ENCODE measurements at places on chromosomes 12 and 14.

GRCh38 chr12:45259675-45260074, 43.8 kb downstream of the ANO6 start:
- no peak for DNase-seq

DNA sequence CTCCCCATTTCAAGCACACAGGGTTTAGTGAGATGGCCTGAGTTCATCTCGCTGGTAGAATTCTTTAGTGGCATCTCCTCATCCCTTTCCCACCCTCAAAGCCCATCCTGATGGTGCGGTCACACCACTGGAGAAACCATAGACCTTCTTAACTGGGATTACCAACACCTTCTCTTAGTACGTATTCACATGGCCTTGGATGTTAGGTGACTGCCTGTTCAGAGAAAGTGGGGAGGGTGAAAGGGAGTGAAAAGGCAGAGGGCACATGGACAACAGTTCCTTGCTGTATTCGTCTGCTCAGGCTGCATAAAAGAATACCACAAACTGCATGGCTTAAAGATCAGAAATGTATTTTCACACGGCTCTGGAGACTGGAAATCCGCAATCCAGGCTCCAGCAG, 306.1 kb downstream of the ZFP36L1 start:
- DNase-seq: no peak

DNA sequence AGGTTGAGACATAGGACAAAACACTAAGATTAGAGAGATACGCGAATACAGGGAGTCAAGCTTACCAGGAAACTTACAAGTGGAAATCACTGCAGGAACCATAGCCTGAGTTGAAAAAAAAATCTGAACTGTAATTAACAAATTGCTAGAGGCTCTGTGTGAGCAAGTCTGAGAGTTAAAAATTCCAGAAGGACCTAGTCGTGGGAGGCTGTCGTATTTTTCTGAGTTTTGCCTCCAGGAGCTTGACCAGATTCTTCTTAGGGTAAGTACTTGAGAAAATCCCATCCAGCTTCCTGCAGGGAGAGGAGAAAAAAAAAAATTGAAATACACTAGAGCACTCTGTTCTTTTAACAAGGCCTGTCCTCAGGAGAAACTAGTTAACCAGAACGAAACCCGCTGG, 22.7 kb downstream of the DIO2 start:
- DNase-seq: no peak

GRCh38 chr14:61860294-61860918, 98.2 kb downstream of the SNAPC1 start:
- DNase-seq: no peak

DNA sequence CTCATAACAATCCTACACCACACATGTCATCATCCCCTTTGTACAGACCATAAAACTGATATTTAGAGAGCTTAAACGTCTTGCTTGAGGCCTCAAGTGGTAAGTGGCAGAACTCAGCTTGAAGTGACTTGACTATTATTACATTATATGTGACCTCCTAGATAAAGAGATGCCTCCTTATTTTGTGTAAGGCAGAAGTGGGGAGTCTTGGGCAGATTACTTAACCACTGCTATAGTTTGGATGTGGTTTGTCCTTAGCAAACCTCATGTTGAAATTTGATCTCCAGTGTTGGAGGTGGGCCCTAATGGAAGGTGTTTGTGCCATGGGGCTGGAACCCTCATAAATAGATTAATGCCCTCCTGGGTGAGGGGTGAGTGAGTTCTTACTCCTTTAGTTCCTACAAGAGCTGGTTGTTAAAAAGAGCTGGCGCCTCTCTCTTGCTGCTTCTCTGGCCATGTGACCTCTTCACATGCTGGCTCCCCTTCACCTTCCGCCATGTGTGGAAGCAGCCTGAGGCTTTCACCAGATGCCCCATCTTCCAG, 37.4 kb downstream of the RCOR1 start:
- no peak for DNase-seq

DNA sequence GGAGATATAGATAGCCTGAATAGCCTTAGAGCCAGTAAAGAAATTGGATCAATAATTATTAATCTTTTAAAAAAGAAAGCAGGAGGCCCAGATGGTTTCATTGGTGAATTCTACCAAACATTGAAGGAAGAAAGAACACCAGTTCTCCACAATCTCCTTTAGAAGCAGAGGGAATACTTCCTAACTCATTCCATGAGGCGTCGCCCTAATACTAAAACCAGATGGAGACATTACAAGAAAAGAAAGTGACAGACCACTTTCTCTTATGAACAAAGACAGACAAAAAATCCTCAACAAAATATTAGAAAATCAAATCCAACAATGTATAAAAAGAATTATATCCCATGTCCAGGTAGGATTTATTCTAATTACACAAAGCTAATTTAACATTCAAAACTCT, 362.6 kb downstream of the BCAT1 start:
- no peak for DNase-seq

GRCh38 chr12:68306564-68306963, 25.6 kb downstream of the MDM1 start:
- no peak for DNase-seq

DNA sequence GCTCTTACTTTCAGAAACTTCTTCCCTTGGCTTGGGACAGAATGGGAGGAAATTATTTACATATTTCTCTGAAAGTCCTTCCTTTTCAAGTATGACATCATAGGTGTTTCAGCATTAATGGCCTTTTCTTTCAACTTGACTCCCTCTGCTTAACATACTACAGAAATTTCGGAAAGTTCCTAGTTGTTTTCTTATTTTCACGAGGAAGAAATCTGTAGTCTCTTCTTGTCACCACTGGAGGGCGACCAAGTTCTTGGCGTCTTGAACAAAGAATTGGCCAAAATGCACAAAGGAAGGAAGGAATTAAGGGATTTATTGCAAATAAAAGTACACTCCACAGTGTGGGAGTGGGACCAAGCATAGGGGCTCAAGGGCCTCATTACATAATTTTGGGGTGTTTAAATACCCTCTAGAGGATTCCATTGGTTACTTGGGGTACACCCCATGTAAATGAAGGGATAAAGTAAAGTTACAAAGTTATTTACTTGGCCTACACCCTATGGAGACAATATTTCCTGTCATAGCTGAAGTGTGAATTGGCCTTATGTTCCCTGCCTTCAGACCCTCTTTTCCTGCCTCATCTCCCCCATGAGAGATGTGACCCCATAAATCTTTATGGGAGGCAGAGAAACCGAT, 70.4 kb downstream of the RPL10L start:
- no peak for DNase-seq

- DNase-seq: no peak
Measured at GRCh38 chr12:59593761-59594160, 2.1 kb upstream of the SLC16A7 start.

GRCh38 chr12:115835445-115835844, 442.0 kb downstream of the MED13L start:
- DNase-seq: no peak

DNA sequence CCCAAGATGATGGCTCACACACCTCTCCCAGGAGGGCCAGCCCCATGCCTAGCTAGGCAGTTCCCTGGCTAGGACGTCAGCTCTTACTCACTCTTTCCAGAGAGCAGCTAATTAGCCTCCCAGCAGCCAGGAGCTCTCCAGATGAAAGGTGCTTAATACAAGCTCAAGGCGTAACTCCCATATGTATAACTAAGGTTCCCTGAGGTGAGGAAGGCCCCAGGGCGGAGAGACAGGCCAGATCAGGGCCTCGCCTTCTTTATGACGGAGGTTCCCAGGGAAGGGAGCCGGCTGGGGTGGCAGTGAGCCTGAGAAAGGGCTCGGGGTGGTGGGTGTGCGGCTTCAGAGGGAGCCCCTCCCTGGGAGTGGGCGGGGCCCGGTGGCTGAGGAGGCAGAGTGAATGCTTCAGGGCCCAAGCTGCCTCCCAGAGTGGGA, 26.4 kb upstream of the ZFP36L1 start:
- peak; percentile 82 for DNase-seq

DNA sequence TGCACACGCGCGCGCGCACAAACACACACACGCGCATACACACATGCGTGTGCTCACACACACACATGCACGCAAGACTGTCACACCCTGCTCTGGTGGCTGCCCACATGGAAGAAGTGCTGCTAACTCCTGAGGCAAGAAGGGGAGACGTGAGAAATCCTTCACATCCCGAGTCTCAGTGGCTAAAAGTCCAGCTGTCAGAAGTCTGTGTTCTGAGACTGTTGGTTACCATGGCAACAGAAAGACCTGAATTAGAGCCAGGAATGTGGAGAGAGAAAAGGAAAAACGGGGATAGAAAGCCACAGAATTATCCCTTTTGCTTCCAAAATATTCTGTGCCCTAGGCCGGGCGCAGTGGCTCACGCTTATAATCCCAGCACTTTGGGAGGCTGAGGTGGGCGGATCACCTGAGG, 71.2 kb downstream of the PPFIBP1 start:
- DNase-seq: no peak

DNA sequence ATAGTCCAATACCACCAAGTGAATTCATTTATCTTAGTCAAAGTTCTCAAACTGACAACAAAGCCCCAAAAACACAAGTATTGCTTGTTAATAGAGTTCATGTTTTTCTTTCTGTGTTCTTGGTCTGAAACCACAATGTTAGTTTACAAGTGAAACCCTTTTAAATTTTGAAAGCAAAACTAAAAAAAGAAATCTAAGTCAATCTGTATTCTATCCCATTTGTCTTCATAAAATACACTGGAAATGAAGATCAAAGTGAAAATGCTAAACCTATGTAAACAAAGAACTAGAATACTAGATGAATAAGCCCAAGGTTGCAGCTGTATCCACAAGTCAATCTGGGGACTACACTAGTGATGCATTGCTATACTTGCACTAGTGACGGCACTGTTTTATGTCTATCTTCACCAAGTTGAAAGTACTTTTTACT, 10.4 kb downstream of the MAP4K5 start:
- DNase-seq: no peak

DNA sequence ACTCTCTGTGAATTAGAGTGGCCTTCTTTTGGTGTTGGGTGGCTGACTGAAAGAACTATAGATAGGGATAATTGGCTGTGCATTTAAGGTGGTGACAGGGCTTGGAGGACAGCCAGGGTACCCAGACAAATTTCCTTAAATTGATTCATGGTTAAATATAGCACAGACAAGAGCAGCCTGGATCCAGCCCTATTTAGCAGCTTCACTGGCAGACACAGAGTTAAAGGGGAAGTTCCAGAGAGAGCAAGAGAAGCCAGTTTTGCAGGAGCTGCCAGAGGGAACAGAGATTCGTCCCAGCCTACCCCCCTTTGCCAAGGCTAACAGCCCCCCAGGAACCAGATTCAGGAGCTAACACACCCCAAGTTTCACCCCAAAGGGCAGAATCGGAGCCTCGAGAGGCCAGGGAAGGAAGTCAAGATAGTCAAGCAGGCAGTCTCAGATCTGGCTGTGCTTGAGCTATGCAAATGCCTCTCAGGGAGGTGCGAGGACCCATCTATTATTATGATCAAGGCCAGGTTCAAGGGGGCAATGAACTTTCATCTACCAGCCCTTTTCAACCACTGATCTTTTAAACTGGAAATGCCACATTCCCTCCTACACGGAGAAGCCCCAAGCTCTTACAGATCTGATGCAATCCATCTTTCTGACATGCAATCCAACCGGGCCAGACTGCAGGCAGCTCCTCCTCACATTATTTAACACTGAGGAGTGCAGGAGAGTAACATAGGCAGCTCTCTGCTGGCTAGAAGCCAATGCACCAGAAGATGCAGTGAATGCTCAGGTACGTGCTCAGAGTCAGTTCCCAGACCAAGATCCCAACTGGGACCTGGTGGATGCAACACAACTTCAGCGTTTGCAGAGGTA, 58.2 kb downstream of the DHRS2 start:
- no peak for DNase-seq

- DNase-seq: no peak
Measured at GRCh38 chr12:97941686-97942354, 479.2 kb downstream of the RMST start.

DNA sequence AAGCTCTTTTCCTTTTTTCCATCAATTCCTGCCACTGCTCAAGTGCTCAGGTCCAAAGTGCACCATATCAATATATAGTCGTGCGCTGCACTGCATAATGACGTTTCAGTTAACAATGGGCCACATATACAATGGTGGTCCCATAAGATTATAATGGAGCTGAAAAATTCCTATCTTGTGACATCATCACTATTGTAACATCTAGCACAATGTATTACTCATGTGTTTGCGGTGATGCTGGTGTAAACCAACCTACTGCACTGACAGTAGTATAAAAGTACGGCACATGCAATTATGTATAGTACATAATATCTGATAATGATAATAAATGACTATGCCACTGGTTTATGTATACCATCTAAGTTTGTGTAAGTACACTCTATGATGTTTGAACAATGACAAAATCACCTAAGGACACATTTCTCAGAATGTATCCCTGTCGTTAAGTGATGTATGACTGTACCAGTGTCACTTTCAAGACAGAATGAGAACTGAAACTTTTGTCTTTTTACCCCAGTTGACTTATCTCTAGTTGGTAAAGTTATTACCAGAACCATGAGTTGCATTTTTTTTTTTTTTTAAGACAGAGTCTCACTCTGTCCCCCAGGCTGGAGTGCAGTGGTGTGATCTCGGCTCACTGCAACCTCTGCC, 53.7 kb upstream of the INSM2 start:
- DNase-seq: no peak

DNA sequence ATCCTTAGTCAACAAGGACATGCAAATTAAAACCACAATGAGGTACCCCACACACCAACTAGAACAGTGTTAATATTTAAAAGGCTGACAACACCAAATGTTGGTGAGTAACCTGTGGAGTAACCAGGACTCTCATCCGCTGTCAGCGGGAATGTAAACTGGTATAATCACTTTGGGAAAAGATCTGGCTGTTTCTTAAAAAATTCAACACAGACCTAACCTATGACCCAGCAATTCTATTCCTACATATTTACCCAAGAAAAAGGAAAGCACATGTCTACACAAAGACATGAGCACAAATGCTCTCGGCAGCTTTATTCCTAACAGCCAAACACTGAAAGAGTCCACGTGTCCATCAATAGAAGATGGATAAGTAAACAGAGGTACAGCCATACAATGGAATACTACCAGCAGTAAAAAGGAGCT, 26.6 kb downstream of the NRDE2 start:
- DNase-seq: no peak

GRCh38 chr12:69984241-69984640, 159.2 kb downstream of the MYRFL start:
- DNase-seq: no peak

GRCh38 chr12:131074221-131075083, 120.7 kb downstream of the ADGRD1 start:
- DNase-seq: no peak

- DNase-seq: no peak
Measured at GRCh38 chr14:94165744-94166143, 8.4 kb upstream of the PPP4R4 start.

- no peak for DNase-seq
Measured at GRCh38 chr14:54285030-54285429, 111.8 kb upstream of the CDKN3 start.

DNA sequence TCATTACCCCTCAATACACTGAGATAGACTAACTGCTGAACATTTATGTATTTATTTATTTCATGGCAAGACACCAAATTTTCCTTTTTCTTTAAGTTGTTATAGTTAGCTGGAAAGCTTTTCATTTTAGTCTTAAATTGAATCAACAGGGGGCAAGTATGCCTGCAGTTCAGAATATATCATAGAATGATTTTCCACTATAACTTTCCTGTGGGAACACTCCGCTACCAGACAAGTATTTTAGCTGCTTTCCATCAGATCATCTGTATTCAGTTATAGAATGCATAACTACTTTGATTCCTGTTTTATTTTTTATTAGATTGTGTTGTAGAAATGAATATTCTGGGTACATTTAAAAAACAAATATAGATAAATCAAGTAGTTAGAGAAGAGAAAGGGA, 102.0 kb downstream of the SLC6A15 start:
- no peak for DNase-seq
